Mucosa of descending colon (tissue), 3 donors: ENCODE measurements at places on chromosomes 3 and 15.

DNA sequence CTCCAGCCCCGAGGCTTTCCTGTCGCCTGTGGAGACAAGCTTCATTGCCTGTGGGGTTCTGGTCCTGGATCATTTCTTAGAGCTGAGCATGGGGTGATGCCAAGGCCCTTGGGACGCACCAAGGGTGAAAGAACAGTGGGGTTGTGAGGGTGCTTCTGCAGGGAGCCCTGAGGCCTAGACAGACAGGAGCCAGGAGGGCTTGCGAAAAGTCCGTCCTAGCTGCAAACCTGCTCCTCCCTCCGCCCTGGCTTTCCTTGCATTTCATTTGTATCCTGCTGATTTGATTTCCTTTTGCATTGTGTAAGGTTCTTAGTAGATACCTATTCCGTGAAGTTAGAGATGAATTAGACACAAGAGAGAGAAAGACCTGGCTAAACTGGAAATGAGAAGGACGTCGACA lies 286.9 kb upstream of the C2CD4B start:
- no peak for DNase-seq

GRCh38 chr15:100893964-100894295 lies 14.3 kb downstream of the ALDH1A3 start:
- no peak for DNase-seq

- DNase-seq, result no peak
These were observed 73.3 kb downstream of the ABHD5 start for GRCh38 chr3:43764056-43764455.

GRCh38 chr3:33831053-33831452 lies 32.6 kb downstream of the PDCD6IP start:
- DNase-seq, result no peak

DNA sequence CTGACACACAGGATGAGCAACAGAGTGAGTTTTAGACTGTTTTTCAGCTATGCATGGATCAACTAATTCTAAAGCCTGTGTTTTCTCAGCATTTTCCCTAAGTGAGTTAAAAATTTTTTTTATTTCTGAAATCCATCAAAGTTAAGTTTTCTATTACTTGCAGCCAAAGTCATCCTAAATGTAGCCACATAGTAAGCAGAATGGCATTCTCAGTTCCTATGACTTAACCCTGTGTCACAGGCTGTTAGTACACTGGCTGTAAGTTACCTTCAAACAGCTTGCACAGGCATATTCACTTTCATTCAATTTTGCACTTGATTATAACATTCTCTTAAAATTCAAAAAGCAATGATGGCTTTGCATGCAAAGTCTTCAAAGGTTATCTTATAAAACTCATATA lies 368.2 kb downstream of the OCA2 start:
- DNase-seq, result no peak

DNA sequence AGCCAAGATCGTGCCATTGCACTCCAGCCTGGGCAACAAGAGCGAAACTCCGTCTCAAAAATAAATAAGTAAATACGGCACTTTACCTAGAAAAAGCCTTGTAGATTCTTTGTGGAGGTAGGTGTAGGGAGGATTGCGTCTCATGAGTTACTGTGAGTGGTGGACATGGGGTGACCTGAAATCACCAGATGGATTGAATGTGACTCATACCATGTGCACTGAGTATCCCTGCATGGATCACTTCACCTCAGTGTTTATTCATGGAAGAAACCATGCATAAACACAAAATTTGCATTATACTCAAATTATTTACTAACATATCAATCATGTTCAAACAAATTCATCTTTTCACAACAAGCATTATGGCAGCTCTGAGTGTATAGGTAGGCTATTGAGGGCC lies 55.9 kb downstream of the MRPS25 start:
- DNase-seq, result no peak

DNA sequence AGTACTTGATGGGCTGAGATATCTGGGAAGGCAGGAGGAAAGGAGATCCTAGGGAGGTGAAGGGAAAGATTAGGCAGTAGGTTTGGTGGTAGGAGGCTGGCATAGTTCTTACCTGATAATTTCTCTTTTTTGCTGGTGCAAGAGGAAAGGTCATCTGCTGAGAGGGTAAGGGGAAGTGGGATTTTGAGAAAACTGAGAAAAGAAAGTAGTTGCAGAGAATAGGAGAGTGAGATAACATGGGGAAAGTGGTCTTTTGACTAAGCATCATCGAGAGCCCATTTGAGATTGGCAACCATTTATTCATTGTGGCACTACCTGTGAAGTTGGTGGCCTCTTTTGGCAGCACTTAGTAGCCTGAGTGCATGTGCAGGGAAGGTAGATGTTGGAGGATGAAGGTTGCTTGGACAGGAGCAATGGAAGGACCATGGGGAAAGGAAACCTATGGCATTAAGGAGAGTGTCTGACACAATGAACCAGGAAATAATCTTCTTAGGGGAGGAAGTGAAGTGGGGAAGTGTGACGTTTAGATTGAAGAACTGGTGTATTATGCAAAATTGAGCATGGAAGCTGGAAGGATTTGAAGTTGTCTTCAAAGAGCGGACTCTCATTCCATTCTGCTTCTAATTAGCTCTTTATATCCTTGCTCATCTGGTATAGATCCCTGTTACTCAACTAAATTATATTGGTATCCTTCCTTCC lies 21.9 kb upstream of the USP13 start:
- no peak for DNase-seq

DNA sequence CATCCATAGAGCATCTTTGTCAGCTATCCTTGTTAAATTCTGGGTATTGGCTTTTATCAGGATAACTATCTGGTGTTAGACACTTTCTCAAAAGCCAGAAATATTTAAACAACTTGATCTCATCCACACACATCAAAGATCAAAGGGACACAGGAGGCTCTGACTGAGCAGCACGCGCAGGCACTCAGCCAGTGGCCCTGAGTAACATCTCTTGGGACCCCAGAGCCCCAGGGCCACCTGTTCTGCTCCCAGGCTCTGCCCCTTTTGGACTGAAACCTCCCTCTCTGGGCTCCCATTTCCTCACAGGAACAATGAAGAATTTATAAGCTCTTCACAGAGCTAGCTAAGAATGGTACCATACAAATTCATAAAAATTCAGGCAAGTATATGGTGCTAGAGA lies 16.1 kb downstream of the ATP10A start:
- no peak for DNase-seq

DNA sequence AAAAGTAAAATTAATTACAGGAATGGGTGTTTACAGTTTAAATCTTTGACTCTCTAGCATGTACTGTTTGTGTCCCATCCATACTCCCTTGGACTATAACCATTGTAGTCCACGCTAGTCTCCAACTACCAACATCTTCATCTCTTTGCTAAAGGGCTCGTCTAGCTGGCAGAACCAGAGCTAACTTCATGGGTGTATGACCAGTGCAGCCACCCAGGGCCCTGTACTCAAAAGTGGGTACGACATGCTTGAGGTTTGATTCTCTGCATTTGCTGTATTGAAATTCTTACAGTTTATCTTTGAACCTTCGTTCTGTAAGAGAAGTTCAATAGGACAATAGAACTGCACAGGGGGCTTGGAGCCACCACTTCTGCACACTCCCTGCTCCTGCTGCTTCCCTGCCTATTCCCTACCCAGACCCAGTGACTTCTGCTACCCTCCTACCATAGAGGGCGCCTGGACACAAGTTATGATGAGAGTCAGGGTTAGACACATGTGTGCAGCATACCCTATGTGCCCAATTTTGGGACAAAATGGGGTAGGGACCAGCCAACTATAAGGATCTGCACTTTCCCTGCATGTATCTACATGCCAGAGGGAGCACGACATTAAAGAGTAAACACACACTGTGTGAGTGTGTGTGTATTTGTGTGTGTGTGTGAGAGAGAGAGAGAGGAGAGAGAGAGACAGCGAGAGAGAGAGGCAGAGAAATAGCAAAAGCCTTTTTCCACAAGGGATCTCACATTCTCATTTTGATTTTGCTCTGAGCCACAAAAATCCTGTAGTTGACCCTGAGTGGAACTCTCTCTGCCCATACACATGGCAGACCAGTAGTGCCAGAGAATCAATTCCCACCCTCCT lies 59.0 kb upstream of the NECTIN3 start:
- DNase-seq, result no peak

DNA sequence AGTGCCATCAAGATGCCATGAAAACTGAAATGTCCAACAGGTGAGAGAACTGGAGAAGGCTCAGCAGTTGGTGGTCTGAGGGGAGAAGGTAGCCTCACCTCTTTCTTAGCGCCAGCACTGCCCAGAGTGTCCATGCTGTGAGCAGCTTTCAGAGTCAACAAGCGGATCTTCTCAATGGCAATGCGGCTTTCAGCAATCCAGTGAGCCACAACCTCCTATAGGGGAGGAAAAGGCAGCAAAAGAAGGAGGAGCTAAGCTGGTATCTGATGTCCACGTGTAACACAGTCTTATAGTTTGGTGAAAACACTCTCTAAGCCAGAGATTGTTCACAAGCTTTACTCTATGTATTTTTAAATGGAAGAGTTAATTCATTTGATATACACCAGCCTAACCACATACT lies 36.1 kb upstream of the ACKR4 start:
- no peak for DNase-seq

- DNase-seq, result no peak
These were observed 47.0 kb upstream of the SMAD3 start for GRCh38 chr15:67018441-67018840.

DNA sequence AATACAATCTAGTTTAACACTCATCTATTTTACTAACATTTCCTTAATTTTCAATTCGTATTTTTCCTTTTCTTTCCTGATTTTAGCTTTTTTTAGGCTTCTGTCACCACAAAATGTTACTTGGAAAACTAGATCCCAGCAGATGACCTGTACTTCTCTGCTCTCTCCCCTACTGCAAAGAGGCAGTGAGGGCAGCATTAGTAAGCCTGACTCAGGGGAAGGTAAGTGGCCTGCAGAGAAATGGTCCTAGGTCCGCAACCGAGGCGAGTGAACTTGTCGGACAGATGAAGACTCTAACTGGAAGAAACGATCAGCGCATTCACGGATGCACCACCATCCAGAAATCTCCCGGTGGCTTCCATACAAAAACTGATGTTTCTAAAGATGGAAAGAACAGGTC lies 20.4 kb downstream of the TMEM43 start:
- no peak for DNase-seq

DNA sequence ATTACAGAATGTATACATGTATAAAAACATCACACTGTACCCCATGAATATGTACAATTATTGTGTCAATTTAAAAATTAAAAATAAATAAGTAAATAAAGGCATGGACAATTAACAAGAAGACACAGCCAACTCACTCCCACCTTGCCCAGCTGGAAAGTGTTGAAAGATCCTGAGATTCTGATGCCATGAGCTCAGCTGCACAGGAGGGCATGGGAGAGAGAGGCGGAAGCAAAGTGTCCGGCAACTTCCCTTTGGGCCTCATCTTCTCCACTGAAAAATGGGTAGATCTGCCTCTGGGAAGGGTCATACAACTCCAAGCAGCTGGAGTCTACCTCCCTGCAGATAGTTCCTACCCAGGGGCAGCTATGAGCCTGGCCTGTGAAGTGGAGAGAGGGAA lies 277.3 kb downstream of the UACA start:
- no peak for DNase-seq

DNA sequence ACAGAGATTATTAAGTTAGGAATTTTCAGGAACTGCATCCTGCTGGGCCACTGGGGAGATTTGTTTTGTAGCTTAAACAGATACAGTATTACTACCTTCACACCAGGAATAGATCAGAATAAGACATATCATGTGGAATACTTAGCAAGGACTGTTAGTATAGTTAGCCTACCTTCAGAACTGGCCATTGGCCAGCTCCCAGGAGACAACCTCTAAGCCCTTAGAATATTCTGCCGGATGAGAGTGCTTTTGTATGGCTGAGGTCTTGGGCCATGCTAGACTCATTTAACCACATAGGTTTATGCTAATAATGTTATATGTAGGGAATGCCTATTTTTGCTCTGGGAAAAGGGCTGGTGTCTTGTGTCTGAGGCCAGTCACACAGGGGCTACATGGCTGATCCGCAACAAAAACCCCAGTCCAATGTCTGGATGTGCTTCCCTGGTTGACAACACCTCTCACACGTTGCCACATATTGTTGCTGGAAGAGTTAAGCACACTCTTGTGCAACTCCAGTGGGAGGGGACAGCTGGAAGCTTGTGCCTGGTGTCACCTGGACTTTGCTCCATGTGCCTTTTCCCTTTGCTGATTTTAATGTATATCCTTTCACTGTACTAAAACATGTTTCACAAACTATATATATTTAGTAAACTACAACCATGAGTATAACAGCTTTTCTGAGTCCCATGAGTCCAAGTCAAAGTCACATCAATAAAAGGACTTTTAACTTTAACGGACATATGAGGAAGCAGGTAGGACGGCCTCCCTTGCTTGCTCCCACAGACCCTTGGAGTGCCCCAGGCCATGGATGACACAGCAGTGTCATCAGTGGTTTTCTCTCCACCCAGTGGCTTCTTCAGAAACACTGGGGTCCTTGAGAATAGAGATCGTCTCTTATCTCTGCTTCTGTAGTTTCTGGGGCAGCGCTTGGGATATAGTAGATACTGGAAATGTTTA lies 118.0 kb upstream of the C3orf80 start:
- peak; percentile 52 for DNase-seq

- DNase-seq, result no peak
These were observed 17.6 kb downstream of the RAB43 start for GRCh38 chr3:129104051-129104450.

GRCh38 chr15:76185716-76186115 lies 125.6 kb downstream of the ETFA start:
- peak; percentile 15 for DNase-seq

- DNase-seq, result no peak
These were observed 34.7 kb upstream of the SLC41A3 start for GRCh38 chr3:126118591-126118990.

DNA sequence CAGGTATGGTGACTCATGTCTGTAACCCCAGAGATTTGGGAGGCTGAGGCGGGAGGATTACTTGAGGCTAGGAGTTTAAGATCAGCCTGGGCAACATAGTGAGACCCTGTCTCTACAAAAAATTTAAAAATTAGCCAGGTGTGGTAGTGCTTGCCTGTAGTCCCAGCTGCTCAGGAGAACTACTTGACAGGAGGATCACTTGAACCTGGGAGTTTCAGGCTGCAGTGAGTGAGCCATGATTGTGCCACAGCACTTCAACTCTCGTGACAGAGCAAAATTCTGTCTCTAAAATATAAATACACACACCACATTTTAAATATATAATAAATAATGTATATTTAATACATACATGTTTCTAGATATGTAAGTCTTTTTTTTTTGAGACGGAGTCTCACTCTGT lies 53.5 kb upstream of the TEX264 start:
- no peak for DNase-seq

GRCh38 chr3:12190832-12191231 lies 32.1 kb upstream of the TIMP4 start:
- no peak for DNase-seq

GRCh38 chr15:85289677-85290365 lies 90.6 kb upstream of the AKAP13 start:
- no peak for DNase-seq

DNA sequence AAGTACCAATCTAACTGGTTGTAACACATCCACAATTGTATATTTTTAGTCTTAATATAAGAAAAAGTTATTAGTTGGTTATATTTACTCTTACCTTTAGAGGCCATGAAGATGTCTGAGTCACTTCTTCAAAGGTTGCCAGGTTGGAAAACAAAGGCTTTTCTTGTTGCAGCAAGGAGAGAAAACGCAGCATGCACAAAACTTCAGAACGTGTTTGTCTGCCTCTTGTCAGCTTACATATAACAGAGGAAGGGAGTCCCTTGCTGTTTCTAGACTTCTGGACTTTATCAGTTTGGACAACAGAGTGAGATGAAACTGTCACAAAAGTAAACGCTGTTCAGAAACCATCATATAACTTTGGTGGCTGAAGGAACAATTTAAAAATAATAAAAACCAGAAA lies at the start of gene PLSCR5:
TSS of gene PLSCR5 (minus strand) at position 241 of the 400 bp plus-strand sequence. CDS start at position 107, 134 bp downstream.
- DNase-seq, result no peak
